Activated CD4-positive, alpha-beta memory T cell treated with anti-CD3 and anti-CD28 coated beads, Interleukin-2, amount 10 ng/mL, durations not matched to agents 7 days and 5 days (primary cell): ENCODE measurements at places on chromosomes 5 and 9. TPM values are rescaled to one million over a fixed set of nuclear protein-coding genes. Genes with fewer than 3 reads are reported as not detected.

CLPTM1L gene
- 101 TPM for total RNA-seq

RETREG1 gene
- 17.3 TPM for total RNA-seq

IL9 gene
- total RNA-seq = not detected

DNA sequence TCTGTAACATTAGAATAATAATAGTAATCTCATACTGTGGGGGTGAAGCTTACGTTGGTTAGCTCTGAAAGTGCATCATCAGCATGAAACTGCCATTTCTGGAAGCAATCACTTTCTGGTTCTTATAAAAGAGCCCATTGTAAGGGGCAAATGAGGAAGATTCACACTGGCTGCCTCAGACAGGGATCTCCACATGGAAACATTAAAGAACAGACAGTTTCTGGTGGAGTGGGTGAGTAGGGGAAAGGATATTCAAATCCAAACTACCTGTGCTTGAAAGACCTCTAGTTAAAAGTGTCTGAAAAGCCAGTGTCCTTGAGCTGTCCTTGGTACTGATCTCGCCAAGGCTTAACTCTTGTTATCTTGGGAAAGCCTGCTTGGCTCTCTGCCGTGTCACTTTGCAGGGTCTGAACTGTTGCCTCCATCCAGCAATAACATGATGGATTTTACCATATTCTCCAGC lies 19.1 kb upstream of the SLC31A2 start:
- no peaks in the 10 kb centered on the region for H3K36me3 ChIP-seq
- no peak overlapping the region for H3K4me3 ChIP-seq
- no peak overlapping the region for H3K27ac ChIP-seq
- H3K27me3 ChIP-seq = peaks cover 12% of the 10 kb centered on the region

GRCh38 chr9:126131066-126132010 lies 195.3 kb upstream of the MVB12B start:
- H3K36me3 ChIP-seq = no peaks in the 10 kb centered on the region
- H3K4me3 ChIP-seq = no peak overlapping the region
- peaks cover 19% of the 10 kb centered on the region for H3K27me3 ChIP-seq
- no peak overlapping the region for H3K27ac ChIP-seq

DNA sequence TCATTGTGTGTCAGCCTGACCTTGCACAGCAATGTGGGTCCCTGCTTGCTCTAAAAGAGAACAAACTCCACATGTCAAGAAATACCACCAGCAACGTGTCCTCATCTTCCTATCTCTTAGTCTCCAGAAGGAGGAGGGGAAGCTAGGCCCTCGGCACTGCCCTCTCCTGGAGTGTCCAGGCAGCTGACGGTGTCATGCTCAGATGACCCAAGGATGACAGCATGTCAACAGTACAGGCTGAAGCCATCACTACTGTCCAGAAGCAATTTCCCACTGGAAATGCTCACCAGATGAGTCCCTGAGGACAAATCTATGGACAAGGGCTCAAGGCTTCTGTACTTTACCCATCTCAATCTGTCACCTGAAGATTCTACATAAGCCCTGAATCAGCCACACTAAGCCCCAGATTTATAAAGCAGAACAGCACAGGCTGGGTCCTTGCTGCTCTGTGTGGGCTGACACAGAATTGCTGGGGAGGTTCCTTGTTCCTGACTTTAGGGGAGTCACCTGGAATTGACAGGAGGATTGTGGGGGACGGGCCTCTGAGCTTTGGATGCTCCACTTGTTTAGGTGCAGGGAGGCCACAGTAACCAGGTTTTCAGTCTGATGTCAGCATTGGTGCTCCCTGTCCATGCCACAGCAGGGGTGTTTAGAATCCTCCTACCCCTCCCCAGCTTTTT lies 210.2 kb downstream of the DAB2IP start:
- DNase-seq = no peak
- no peak overlapping the region for H3K4me3 ChIP-seq
- H3K27ac ChIP-seq = no peak overlapping the region

DNA sequence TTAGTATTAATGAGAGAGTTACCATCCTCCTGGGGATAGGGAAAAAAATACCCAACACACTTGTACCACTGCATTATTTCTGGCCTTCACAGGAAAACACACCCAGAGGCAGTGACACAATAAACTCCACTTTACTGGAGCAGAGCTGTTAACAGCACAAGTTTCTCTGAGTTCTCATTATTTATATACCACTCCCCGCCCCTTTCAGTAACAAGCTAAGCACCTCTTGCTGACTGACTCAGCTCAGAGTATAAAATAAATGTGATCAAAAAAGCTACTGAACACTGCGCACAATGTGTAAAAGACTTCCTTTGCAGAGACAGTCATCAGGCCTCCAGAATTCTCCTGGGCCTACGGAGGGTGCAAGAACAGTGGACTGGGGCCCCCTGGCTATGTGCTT lies 21.6 kb downstream of the KLF9 start:
- no peaks in the 10 kb centered on the region for H3K36me3 ChIP-seq
- H3K27me3 ChIP-seq = no peaks in the 10 kb centered on the region
- no peak for DNase-seq
- H3K4me3 ChIP-seq = no peak overlapping the region
- H3K4me1 ChIP-seq = peaks cover 54% of the 10 kb centered on the region
- H3K27ac ChIP-seq = no peak overlapping the region
